ENCODE measurements at places on chromosomes 5 and 9.

- DNase-seq, result no peak
Observed at GRCh38 chr9:79116709-79117108, 455.1 kb upstream of the TLE4 start.

GRCh38 chr5:95916687-95917085 lies 45.0 kb downstream of the ELL2 start:
- DNase-seq, result no peak

GRCh38 chr9:124617477-124618141 lies 110.4 kb upstream of the NR5A1 start:
- peak; percentile 63 for DNase-seq

DNA sequence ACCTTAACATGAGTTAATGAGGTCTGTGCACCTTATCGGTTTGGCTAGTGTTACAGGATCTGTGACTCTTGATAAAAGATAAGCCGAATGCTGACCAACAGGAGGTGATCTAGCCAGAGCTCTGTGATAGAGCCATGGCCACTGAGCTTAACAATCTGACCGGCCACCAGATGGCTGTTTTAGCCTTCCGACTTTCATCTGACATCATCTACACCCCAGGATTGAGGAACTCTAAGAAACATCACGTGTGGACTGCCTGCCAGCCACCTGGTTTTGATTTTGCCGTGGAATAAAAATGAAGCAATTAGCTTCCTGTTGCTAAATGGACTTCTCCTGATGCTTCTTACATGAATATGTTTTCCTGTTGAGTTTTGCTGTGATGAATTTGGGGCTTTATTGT lies 281.3 kb downstream of the CEMIP2 start:
- peak; percentile 1 for DNase-seq

DNA sequence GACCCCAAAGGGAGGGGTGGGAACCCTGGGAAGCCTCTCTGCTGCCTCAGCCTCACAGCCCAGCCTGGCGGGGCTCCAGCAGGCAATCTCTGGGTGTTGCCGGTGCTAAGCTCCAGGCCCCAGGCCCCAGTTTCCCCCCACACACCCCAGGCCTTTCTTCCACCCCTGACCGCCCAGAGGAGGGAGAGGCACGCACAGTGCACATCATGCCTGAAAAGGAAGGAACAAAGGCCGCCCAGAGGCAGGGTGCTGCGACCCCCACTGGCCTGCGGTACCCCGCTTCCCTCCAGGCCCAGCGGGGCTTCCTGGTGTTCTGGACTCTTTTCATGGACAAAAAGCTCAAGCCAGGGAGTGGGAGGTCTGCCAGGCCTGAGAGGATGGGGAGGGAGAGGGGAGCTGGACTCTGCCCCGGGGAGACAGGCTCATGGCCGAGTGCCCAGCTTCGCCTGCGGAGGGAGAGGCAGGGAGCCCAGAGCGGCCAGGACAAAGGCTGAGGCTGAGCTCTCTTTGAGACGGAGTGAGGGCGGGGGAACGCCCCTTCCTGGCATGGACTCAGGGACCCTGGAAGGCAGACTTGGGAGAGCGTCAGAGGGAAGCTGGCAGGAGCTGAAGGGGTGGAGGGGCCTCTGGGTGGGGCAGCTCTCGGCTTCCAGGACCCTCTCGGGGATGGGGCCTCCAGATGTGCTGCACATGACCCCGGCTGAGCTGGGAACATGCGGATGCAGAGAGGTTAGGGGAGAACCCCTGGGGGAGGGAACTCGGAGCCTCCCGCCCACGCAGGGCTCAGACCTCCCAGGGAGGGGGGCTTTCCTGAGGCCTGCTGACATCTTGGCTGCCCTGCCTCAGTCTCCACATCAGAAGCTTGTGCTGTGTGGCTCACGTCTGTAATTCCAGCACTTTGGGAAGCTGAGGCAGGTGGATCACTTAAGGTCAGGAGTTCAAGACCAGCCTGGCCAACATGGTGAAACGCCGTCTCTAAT lies 1.8 kb upstream of the ENTPD2 start:
- peak; percentile 32 for DNase-seq

DNA sequence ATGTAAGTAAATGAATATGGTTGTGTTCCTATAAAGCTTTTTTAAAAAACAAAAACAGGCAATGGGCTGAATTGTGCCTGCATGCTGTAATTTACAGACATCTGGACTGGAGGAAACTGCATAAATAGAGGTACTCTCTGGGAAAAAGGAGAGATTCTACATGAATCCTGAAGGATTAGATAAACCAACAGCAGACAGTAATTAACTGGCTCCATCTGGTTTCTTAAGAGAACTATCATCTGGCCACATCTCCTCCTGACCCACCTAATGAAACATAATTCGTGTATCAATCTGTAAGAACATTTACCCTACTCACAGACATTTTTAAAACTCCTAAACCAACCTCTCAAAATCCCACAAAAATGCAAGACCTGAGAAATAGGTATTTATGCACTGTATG lies 528.1 kb upstream of the ST8SIA4 start:
- no peak for DNase-seq

DNA sequence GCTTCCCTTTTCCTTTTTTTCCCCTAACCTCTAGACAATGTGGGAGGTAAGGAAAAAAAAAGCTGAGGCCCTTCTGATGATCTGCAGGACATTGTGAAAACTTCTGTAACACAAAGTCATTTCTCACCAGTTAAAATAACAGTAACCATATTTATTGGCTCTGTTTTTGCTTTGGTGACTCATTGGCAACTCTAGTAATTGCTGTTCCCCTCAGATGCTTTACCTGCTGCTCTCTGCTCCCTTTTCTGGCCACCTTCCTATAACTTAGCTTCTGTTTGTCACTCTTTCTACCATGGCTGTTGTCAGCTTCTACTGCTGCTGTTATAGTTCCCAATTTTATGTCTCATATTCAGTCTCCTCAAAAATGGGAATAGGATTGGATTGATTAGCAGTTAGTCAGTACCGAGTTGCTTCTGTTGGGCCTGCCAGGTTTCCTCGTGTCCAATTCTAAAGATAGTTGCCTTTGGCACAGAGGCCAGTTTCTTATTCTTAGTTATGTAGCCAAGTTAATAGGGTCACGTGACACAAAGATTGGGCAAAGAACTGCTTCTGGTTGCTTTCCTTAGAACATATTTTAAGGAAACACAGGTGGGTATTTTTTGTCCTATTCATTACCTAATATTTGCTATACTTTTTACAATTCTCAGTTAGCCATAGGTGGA lies 16.8 kb downstream of the SCAMP1 start:
- DNase-seq, result peak; percentile 17

- no peak for DNase-seq
Observed at GRCh38 chr9:74407166-74407565, 90.0 kb upstream of the RORB start.

- DNase-seq, result no peak
Observed at GRCh38 chr5:147404706-147405105, 105.2 kb downstream of the DPYSL3 start.

- DNase-seq, result no peak
Observed at GRCh38 chr9:127059765-127060361, 62.6 kb downstream of the ANGPTL2 start.

GRCh38 chr5:96262105-96262504 lies 170.9 kb downstream of the PCSK1 start:
- no peak for DNase-seq

DNA sequence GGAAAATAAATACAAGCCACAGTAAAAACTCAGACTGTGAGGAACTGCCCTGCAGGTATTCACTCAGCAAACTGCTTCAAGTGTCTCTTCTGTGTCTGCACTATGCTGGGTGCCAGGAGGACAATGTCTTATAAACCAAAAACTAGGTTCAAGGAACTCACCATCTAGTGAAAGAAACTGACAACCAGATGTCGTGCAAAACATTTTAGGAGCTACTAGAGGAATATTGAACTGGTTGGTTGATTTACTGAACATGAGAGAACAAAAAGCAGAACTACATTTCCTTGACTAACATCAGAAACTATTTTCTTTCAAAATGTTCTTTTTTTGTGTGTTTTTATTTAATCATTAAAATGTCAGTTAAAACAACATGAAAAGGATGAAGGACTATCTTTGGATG lies 35.2 kb downstream of the ZNF366 start:
- DNase-seq, result no peak

DNA sequence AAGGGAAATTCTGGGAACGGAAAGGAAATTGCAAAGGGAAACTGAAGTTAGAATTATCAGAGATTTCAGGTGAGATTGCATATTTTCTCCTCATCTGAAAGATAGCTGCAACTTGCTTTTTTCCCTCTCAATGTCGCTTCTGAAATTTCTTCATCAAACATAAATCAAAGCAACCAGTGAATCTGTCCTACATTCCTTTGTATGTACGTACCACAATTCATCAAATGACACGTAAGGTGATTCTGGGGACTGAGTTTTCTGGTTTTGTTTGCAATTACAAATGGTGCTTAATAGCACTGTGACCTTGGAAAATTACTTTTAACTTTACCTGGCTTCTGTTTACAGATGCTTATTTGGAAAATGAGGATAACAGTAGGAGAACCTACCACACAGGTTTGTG lies 21.9 kb upstream of the CNOT6 start:
- no peak for DNase-seq

DNA sequence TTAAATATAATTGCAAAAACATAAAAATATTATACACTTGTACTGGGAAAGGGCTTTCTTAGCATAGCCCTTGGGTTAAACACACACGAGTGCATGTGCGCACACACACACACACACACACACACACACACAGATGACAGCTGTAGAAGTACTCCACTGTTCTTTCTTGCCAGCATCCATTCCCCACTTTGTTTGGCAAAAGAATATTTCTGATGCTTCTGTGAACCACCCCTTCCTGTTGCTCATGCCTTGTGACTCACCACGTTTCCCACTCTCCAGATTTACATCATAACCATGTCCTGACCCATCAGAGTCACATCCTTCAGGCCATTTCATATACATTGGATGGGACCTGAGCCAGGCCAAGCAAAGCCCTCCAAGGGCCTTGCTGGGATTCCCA lies 280.1 kb downstream of the DNAH5 start:
- peak; percentile 85 for DNase-seq

GRCh38 chr9:89478821-89479668 lies 18.9 kb downstream of the SEMA4D start:
- DNase-seq, result no peak

DNA sequence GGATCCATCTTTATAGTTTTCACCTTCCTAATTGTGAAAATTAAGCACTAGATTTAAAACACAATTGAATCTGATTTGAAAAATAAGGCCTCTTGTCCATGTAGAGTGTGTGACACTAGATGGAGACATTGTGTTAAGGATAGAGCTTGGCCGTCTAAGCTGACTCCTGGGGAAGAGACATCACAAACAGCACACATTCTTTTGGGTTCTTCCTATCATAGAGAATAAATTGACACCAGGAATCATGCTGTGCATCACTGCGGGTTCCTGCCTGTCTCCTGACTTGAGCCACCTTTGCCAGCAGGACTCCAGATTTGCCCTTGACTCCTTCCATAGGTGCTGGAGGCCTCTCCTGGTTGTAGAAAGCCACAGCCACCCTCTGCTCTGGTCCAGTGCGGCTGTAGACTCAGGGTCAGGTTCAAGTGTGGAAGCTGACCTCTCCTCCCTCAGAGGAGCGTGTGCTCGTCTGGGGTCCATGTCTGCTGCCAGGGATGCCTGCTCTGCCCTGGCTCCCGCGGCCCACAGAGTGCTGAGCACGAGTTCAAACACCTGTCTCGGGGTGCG lies 11.2 kb downstream of the ROPN1L start:
- DNase-seq, result peak; percentile 84

DNA sequence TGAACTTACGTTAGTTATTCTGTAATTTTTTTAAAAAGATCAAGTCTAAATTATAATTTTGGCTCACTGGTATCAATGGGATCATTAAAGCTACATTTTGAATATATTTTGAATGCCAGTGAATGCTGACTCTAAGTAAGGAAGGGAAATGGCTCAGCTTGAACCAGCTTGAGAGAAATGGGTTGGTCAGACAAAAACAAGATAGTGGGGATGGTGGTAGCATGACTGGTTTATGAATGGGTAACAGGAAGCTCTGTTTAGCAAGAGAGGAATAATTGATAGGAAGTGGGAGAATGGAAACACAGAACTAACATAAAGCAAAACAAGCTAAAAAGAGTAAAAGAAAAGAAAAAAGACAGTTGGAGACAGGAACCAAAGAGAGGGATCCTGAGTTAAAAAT lies 220.2 kb downstream of the ADAMTS6 start:
- no peak for DNase-seq

GRCh38 chr5:31995714-31996113 lies 178.4 kb downstream of the GOLPH3 start:
- DNase-seq, result no peak

- DNase-seq, result no peak
Observed at GRCh38 chr9:99868845-99869244, 37.6 kb upstream of the STX17 start.

DNA sequence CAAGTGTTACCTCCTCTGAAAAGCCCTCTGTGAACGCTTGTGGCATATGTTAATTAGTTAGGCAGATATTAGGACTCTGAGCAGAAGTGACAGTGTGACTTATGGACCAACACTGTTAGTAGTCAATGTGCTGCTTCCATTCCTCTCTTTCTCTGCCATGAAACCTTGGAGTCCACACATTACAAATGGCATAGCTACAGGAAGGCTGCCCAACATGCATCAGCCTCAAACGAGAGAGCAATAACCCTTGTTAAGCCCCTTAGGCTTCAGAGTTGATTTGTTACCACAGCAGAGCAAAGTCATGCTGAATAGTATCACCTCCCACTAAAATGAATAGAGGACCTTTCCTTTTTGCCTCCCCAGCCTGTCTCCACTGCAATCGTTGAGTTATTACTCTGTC lies 397.7 kb upstream of the SMARCA2 start:
- no peak for DNase-seq

GRCh38 chr5:72523960-72524582 lies 16.9 kb upstream of the ZNF366 start:
- peak; percentile 71 for DNase-seq

DNA sequence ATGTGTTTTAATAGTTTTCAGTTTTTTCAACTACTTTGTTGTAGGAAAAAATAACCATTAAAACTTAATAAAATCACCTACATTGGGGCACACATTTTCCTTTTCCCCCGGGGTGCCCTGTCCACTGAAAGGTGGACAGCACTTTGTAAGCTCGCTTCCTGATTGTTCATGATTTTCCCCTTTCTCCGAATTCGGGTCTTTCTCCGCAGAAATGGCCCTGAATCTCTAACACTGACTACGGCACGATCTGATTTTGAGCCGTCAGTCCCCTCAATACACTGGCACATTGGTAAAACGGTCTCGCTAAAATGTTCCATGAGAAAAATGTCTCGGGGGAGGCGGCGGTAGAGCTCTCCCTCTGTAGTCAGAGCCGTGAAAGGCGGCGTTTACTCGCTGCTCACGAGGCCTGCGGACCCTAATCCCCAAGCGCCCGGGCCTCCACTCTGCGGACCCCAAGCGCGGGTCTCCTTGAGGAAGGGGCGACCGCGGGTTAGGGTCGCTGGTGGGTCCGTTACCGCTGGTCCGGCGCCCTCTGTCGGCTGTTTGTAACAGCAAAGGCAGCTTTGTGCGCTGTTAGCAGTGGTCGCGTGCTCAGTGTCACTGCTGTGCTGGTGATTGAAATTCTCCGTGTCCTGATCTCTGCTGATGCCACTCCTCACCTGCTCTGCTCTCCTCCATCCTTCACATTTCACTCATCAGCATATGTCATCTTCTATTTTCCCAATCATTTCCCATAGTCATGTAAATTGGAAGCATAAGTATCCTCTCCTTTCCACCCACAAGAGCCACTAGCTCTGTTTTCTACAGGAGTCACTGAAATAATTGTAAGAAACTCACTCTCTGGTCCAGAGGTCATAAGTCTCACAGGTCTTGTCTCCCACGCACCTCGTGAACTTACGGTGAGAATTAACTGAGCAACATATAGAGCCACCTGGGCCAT lies 10.8 kb upstream of the IFNA2 start:
- DNase-seq, result no peak
